Activated T-cell treated with anti-CD3 and anti-CD28 coated beads, Interleukin-2, amount 50 U/mL, for 4 hours (primary cell): ENCODE measurements at places on chromosomes 5 and 9. TPM values are rescaled to one million over a fixed set of nuclear protein-coding genes. Genes with fewer than 3 reads are reported as not detected.

BARHL1 gene
- total RNA-seq: not detected

PCDHA7 gene
- total RNA-seq: not detected

SELENOP gene
- 1.1 TPM for total RNA-seq

SLC36A3 gene
- total RNA-seq: not detected

DRD1 gene
- total RNA-seq: not detected

IFNA2 gene
- not detected for total RNA-seq

CDKN2B gene
- 0.40 TPM for total RNA-seq

DNA sequence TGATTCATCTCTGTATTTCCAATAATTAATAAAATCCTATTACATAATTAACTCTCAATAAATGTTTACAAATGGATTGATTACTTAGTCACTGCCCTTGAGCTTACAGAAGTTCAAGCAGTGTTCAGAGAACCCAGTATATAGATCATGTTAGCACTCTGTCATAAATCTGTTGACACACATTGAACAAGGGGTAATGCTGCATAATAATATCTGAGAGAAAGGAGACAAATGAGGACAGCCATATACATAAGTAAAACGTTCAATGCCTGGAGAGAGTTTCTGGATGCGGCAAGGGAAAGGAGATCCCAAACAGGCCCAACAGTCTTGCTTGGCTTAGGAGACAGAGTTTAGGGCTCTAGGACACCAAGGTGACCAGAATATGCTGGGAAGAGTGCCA lies 270.2 kb downstream of the FBXL17 start:
- no peak for DNase-seq

DNA sequence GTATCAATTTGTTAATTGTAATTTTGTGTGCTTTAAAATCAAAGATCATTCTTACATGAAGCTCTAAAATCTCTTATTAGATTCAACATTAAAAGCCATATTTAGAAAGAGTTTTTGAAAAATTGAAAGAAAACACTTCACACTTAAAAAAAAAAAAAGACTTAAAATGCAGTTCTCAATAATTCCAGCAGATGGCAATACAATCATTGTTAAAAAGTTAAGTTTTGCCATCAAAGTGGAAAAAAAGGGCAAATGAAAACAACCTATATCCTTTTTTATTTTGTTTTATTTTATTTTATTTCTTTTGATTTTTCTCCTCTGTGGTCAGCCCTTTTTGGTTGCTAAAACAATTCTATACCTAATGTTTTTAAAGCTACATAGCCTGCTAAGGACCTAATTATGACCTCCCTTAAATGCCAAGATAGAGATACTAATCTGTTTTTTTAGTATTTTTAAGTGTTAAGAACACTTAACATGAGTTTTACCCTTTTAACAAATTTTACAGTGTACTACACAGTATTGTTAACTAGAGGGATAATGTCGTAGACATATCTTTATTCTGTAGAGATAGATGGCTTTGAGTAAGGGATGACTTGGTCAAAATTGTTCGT lies 154.2 kb upstream of the DAB2 start:
- no peak for DNase-seq

- DNase-seq: no peak
Measured at GRCh38 chr5:142654578-142655058, 31.3 kb downstream of the FGF1 start.

GRCh38 chr5:150295172-150295634 lies 5.6 kb upstream of the CAMK2A start:
- no peak for DNase-seq

GRCh38 chr9:84177407-84177806 lies 163.2 kb downstream of the SLC28A3 start:
- DNase-seq: no peak

- DNase-seq: no peak
Measured at GRCh38 chr5:130278136-130278535, 373.9 kb downstream of the CHSY3 start.

- no peak for DNase-seq
Measured at GRCh38 chr5:122896598-122897282, 51.3 kb downstream of the SNX24 start.

GRCh38 chr5:133817456-133817855 lies 151.0 kb downstream of the C5orf15 start:
- no peak for DNase-seq

DNA sequence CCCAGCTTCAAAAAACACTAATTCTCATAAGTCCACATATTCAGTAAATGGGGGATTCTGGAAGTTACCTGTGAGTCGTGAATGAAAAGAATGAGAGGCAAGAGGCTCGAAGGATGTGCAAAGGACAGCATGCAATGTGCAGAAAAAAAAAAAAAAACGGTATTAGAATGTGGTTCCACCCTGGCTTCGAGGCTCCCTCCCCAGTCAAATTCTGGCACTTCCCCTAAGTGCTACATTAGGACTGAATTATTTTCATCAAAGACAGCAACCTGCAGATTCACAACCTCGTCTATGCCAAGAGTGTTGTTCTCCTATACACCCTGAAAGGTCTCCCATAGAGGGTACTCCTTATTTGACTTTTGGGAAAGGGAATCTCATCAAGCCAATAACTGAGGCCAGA lies 16.5 kb downstream of the CAPSL start:
- no peak for DNase-seq

DNA sequence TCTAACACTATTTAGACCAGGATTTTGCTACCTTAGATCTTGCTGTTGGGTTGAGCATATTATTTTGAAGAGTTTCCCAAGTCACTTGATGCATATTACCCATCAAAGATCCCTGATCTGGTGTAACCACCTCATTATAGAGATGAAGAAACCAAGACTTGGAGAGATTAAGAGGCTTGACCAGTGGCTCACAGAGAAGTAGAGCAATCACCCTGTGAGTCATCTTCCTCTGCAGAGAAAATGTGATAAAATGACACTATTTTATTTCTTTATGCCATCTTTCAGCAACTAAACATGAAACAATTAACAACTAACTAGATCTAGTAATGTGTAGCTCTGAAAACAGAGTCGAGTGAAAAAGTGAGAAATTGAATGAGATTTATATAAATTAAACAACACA lies 76.1 kb downstream of the KIF4B start:
- DNase-seq: no peak

DNA sequence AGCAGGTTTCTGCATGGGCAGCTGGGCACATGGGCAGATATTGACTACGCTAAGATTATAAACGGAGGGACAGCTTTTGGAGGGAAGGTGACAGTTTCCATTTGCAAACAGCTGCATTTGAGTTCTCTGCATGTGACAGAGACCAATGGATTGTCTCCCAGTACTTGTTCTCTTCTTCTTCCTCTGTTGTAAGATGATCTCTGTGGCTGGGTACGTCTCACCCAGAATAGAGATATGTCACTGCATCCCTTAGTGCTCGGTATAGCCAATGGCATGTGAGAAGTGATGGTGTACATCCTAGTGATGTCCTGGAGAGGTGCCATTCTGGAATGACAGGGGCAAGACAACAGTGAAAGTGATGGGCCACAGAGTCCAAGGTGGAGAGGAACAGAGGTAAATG lies 171.3 kb downstream of the CFAP90 start:
- no peak for DNase-seq

DNA sequence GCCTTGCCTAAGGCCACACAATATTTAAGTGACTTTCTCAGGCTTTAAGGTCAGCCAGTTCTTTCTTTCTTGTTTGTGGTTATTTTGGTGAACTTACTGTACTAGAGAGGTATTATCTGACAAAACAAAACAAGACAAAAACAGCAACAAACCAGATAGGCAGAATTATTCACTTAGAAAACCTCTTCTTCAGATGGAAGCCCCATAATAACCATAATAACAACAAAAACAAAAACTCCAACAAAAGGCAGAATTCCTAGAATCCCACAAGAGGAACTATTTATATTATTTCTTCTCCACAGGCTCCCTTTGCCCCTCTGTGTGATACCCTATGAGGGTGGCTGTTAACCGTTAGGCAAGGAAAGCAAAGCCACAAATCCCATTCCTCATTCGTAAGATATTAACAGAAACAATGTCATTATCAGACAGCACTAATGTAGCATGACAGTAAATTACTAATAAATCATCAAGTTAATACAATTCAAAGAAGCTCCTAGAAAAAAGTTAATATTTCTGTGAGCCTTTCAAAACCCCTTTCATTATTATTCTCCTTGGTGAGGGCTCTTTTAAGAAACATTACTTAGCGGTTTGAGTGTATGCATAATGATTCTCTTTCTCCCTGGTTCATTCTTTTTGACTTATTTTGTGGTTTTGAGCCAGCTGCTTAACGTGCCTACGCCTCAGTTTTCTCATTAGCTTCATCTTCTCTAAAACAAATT lies 274.9 kb downstream of the EFNA5 start:
- no peak for DNase-seq

DNA sequence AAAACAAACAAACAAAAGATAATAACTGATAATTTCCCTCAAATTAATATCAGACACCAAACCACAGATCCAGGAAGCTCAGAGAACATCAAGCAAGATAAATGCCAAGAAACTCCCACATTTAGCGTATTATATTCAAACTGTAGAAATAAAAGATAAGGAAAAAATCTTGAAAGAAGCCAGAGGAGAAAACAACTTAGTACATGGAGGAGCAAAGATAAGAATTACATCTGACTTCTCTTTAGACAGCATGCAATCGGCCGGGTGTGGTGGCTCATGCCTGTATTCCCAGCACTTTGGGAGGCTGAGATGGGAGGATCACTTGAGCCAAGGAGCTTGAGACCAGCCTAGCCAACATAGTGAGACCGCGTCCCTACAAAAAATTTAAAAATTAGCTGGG lies 17.2 kb upstream of the MLANA start:
- DNase-seq: no peak

GRCh38 chr5:142844866-142845265 lies 74.7 kb downstream of the ARHGAP26 start:
- no peak for DNase-seq

DNA sequence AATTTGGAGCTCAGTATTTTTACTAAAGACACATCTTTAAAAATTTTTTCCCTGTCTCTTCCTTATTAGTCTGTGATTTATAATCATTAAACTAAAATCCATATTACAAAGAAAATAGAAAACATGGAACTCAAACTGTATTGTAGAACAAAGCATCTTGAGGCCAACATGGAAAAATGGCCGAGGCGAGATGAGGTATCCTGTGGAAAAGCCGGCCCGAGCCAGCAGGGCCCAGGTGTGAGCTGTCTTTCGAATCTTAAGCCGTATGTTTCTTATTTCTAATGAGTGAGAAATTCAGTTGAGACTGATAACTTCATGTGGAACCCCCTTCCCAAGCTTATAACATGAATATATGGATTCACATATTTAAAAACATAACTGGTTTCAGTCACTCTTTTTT lies 170.4 kb upstream of the OTULINL start:
- no peak for DNase-seq

GRCh38 chr9:90915693-90916092 lies 114.1 kb downstream of the SYK start:
- no peak for DNase-seq

DNA sequence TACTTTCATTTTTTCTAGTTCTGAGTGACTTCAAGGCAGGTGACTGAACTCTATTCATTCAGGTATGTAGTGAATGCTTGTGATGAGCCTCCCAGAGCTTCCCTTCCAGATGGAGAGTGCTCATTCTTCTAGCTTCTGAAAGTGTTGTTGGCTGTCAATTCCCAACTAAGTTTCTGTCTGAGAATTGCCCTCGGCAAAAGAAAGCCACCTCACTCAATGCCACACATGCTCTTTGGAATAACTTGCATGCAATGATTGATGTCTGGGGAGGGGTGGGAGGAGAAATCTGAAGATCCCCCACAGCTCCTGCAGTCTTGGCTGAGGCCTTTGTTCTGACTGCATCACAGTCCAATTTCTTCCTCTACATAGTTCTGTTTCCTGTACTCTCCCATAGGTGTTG lies 123.1 kb upstream of the C6 start:
- no peak for DNase-seq

DNA sequence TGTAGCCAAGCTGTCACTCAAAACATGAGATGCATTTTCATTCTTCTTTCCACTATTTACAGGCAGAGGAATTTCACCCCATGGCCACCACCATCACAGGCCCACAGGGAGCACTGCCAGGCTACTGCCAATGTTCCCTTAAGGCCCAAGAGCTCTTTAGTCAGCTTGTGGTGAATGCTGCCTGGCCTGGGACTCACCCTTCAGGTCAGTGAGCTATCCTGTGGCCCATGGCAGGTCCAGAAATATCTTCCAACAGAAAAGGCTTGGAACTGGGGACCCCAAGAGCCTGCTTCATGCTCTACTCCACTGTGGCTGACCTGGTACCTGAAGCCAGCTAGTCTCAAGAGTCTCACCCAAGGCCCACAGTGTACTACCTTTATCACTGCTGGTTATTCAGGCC lies 1518.7 kb upstream of the CDH9 start:
- DNase-seq: no peak

DNA sequence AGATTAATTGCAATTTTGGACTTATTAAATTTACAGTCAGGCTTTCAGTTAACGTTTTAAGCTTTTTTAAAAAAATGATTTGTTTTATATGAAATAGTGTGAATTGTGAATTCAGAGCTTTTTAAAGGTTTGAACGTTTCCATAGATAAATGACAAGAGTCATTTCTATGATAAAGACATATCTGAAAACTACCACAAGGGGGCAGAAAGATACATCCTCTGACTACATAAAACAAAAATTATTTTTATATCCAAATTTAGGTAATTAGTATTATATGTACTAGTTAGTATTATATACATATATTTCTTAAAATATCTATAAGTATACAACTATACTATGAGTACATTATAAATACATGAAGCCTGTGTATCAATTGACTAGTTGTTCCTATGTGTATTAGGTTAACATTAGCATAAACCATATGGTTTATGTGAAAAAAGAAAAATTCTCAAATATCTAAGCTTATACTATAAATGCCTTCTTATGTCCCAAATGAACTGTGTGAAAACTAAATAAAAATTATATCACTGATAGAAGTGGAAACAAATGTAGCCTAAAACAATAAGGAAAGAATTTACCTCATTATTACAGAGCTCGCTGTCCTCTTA lies 155.2 kb downstream of the MEF2C start:
- DNase-seq: no peak

DNA sequence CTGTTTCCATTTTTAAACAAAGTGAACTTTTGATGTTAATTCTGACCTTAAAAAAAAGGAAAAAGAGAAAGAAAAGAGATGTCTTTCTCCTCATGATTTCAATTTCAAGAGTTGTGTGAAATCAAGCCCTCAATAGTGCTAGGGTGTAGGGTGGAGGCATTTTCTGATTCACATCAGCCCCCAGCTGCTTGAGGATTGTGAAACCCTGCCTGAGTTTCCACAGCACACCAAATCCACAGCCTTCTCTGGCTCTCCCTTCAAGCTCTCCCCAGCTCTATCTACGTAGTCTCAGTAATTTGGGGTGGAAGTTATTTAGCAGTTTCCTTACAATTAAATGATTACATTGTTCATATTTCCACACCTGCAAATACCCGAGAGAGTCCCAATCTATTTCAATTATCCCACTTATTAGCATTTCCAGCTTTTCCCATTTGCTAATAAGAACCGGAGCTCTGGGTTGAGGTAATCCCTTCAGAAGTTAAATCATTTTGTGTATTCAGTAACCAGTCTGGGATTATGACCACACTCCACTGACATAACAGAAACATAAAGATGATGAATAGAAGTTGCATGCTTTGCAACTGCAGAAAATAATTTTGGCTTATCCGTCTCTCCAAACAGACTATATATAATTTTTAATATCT lies 54.9 kb downstream of the MTX3 start:
- no peak for DNase-seq
